CD4-positive, alpha-beta T cell treated with Interleukin-10 for 1 hour (primary cell): ENCODE measurements at places on chromosomes 3 and 15.

- DNase-seq: no peak
Measured at GRCh38 chr15:25789211-25789610, 73.9 kb downstream of the ATP10A start.

DNA sequence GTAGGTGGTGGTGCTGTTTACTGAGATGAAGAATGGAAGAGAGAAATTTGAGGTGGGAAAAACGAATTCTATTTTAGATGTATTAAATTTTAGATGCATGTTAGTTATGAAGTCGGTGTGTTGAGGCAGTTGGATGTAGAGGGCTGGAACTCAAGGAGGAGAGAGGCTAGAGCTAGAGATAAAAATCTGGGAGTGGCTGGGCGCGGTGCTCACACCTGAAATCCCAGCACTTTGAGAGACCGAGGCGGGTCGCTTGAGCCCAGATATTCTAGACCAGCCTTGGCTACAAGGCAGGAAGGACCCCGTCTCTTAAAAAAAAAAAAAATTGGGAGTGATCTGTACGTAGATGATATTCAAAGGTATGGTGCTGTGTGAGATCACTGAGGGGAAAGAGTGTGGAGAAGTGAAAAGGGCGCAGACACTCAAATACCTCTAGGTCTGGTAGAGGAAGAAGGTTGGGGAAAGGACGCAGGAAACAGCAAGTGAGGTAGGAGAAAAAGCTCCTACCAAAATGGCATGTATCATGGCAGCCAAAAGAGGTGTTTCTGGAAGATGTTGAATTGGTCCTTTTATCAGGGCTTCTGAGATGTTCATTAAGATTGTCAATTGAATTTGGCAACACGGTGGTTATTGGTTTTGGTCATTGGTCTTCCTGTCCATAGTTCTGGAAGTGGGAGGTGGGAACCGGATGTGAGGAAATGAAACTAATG is 1.8 kb downstream of the YEATS2 start:
- DNase-seq: no peak

DNA sequence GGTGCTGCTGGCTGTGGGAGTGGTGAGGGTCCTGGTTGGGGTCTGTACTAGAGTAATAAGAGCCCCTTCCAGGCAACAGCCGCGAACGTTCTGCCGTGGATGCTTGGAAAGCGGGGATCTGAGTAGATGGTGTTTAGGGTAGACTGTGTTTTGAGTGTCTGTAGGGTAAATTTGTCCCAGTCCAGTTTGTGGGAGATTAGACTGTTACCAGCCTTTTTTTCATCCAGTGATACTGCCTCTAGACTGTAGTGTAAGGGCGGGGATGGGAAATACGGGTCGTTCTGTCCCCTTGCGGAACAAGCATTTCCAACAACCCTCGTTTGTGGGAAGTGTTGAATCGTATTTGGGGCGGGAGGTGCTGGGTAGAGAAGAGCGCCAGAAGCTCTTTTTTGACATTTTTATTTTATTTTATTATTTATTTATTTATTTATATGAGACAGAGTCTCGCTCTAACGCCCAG is 424 bp downstream of the HAUS2 start:
- no peak for DNase-seq

- DNase-seq: peak; percentile 29
Measured at GRCh38 chr3:180680097-180680430, 775 bp upstream of the CCDC39 start.

DNA sequence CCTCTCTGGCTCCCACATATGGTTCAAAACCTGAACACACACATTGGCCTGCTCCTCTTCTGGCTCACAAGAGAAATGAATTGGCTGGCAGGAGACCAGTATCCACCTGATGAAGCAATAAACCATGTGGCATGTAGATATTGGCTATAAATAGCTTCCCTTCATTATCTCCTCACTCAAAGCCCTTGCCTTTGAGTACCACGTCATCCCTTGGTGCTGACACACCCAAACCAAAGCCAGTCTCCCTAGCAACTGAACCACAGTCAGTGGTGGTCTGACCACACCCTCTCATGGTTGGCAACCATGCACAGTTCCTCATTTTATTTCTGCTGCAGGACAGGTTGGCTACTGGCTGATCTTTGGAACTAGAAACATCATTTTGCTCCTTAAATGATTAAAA is 98.8 kb downstream of the ZNF621 start:
- peak; percentile 49 for DNase-seq

- no peak for DNase-seq
Measured at GRCh38 chr3:37762698-37763097, 99.0 kb upstream of the CTDSPL start.

GRCh38 chr3:127787571-127788365 is 34.5 kb downstream of the MGLL start:
- no peak for DNase-seq

- DNase-seq: peak; percentile 71
Measured at GRCh38 chr3:106176734-106177133, 307.9 kb upstream of the CBLB start.

GRCh38 chr3:124976383-124976782 is 41.8 kb upstream of the MUC13 start:
- no peak for DNase-seq

DNA sequence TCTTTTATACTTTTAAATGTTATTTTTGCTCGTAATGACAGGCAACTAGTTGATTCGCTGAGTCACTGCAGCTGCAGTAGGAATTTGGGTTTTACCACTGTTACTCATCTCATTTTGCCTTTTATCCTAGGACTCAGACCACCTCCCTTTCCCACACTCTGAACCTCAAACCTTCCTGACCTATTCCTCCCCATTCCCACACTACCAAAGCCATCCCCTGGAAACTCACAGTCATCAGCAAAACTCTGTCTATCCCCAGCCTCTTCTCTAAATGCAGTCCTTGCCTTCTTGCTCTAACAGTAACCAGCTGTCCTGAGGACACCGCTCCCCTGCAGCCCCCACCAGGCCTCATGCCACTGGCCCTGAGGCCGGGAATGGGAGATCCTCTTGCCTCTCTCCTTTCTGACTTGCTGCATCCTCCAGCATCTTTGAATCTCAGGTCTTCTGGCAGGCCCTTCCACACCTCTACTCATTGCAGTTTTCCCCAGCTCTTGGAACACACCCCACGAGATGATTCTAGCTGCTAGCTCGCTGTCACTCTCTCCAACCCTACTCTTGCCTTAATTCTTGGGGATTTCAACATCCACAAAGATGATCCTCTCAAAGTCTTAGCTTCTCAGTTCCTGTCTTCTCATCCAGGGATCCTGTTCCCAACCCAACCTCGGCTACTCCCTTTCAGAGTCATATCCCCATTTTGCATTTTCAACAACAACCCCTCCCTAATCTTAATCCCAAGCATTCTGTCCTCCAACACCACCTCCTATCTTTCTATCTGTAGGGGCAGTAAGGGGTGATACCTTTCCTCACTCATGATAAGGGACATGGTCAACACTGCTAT is 55.9 kb upstream of the C3orf80 start:
- DNase-seq: no peak

DNA sequence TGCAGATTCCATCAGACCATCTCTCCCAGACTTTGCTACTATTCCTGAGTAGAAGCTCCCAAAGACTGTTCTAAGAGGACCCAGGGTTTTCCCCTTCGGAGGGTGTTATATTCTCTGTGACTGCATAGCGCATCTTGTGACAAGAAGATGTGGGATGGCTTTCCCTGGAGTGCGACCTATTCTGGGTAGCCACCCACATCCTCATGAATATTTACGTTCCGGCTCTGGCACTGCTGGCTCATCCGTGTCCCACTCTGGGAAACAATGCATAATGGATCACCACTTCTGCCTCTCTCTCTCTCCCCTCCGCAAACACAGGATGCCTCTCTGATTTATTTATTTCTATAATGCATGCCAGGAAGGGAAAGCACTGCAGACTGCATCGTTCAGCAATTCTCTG is 166.1 kb downstream of the PYDC2 start:
- DNase-seq: no peak

DNA sequence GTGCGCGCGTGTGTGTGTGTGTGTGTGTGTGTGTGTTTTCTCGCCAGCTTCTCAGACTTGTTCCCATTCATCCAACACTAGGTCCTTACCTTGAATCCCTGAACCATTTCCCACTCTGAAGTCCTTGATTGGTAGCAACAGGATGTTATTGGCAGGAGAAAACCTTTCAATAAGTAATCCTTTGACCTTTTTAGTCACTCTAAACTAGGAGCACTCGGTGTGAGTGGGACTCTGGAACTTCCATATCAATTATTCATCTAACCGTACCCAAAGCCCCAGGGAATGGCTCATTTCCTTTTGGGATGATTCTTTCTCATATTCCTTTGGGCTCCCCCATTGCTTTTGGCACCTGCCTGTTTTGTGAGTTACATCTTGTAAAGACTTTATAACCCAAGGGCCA is 140.2 kb upstream of the SPRED1 start:
- DNase-seq: no peak

DNA sequence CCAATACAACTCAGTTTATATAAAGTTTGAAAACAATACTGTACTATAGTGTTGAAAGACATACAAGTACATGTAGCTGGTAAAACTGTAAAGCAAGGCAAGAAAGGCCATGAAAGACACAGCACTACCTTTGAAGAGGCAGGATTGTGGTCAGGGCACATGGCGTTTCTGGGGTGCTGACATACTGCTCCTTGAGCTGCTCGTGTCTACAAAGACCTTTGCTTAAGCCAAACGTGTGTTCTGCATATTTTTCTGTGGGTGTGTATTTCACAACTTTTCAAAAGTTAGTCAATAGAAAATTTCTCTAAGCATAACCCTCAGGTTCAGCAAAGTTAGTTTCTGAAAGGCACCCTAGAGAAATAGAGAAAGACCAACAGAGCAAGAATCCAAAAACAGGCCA is 14.1 kb upstream of the TOPAZ1 start:
- DNase-seq: no peak

GRCh38 chr3:24377218-24377993 is 117.2 kb downstream of the THRB start:
- DNase-seq: no peak

GRCh38 chr3:150302246-150302645 is 105.9 kb upstream of the TSC22D2 start:
- no peak for DNase-seq

- no peak for DNase-seq
Measured at GRCh38 chr15:53586799-53587198, 172.7 kb downstream of the WDR72 start.

- DNase-seq: no peak
Measured at GRCh38 chr15:69852916-69853315, 244.8 kb downstream of the TLE3 start.

- DNase-seq: no peak
Measured at GRCh38 chr15:65837301-65838294, 31.7 kb upstream of the RAB11A start.

GRCh38 chr3:52847726-52848125 is 12.9 kb upstream of the MUSTN1 start:
- no peak for DNase-seq

- no peak for DNase-seq
Measured at GRCh38 chr15:59867086-59867855, 136.8 kb upstream of the FOXB1 start.

DNA sequence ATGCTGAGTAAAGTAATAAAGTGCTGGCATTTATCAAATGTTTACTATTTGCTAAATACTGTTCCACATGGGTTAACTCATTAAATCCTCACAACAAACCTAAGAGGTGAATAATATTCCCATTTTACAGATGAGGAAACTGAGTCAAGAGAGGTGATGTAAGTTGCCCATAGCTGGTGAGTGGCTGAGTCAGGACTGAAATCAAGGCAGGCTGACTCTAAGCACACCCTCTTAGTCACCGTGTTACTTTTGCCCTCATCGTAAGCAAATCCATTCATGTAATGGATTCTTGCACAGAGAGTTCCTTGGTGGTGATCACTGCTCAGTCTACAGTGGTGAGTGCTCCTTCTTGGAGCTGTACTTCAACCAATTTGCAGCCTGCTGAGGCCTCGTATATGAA is 28.9 kb upstream of the PTX3 start:
- DNase-seq: no peak

- no peak for DNase-seq
Measured at GRCh38 chr15:29131840-29132420, 137.7 kb downstream of the NSMCE3 start.

GRCh38 chr15:58457466-58457965 is 25.7 kb downstream of the LIPC start:
- no peak for DNase-seq

DNA sequence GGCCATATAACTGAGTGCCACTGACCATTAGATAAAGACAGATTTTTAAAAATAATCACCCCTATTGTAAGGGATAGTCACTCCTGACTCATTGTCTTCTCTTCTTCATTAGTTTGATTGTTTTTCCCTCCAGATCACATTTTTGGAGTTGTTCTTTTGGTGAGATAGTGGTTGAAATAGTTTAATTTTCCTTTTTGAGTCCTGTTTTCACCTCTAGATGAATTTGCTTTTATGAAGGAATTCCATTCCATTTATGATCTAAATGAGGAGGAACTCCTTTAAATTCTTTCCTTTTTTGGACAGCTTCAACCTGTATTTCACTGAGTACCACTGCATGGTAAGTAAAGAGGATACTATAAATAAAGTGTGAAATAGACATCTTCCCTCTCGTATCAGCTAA is 112.4 kb downstream of the GREM1 start:
- no peak for DNase-seq

DNA sequence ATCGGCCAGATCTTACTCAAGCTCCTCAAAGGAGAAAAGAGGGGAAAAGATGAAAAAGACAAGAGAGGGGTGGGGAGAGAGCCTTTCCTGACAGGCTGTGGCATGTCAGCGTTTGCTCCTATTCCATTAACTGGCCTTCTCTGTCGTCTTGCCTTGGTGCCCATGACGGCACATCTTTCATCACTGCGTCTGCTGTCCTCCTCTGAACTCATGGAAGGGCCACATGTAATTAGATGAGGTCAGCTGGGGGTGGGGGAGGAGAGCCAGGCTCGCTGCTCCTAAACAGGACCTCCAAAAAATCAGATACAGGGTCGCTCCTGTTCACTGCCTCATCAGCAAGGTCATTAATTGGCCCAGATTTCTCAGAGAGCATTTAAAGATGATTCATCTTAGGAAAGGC is 49.7 kb downstream of the LRTM1 start:
- no peak for DNase-seq

GRCh38 chr15:92608866-92609700 is 46.5 kb downstream of the FAM174B start:
- DNase-seq: no peak

DNA sequence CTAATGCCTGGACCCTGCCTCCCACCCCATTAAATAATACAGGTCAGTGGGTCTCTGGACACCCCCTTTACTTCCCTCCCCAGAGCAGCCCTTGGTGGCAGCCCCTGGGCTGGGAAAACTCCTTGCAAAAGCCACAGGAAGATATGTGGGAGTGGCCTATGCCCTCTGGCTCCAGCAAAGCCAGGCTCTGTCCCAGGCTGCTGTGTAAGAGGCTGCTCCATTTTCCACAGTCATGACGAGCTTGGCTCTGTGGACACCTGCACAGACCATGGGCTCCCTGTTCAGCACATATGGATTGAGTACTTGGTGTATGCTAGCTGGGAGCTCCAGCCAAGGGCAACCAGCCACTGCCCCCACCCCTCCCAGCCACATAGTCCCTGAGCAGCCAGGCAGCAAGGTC is 13.0 kb downstream of the CACNA2D2 start:
- DNase-seq: no peak

- no peak for DNase-seq
Measured at GRCh38 chr15:80467311-80467714, 63.1 kb downstream of the ARNT2 start.
